Activated CD8-positive, alpha-beta memory T cell treated with anti-CD3 and anti-CD28 coated beads for 1 hour (primary cell): ENCODE measurements at places on chromosomes 4 and X.

DNA sequence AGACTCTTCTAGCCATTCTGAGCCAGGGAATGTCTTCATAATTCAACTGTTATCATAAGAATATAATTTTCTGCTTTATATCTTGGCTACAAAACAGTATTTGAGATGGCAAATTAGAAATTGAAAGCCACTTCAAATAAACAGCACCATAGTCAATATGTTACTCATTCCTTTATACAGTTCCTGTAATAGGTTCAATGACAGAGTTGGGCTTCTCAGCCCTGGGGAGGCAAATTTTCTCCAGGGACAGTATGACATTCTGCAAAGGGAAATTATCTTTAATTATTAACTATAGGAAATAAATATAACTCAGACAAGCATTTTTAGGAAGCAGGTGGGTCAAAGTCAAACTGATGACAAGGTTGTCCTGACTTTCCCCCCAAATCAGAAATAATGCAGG is 71.9 kb upstream of the RPS6KA6 start:
- DNase-seq = no peak

DNA sequence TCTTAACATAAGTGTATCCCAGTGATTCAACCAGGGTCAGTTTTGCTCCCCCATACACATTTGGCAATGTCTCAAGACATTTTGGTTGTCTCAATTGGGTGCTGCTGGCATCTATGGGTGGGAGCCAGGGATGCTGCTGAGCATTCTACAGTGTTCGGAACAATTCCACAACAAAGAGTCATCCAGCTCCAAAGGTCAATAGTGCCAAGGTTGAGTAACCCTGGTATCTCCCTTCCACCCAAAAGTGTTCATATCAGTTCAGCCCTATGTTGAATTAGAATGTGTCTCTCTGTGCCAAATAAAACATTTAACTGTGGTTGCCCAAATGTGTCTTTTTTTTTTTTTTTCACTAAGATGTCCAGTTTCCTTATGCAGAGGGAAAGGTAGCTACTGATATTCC is 129.4 kb upstream of the RAI2 start:
- DNase-seq = no peak

DNA sequence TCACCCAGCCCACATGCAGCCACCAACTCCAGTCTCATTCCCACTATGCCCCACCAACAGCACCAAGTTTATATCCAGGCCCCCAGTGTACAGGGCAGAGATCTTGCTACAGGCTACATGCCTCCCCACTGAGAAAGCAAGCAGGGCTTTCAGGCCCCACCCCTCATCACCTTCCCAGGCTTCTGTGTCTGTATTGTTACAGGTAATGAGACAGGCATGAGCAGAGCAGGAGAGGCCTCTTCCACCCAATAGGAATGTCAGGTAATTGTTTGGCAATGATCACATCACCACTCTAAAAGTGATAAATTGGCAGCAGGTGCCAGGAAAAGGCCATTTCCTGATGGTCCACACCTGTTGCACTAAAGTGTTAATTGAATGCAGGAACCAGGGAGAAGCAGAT is 102.5 kb downstream of the ZNF518B start:
- no peak for DNase-seq

DNA sequence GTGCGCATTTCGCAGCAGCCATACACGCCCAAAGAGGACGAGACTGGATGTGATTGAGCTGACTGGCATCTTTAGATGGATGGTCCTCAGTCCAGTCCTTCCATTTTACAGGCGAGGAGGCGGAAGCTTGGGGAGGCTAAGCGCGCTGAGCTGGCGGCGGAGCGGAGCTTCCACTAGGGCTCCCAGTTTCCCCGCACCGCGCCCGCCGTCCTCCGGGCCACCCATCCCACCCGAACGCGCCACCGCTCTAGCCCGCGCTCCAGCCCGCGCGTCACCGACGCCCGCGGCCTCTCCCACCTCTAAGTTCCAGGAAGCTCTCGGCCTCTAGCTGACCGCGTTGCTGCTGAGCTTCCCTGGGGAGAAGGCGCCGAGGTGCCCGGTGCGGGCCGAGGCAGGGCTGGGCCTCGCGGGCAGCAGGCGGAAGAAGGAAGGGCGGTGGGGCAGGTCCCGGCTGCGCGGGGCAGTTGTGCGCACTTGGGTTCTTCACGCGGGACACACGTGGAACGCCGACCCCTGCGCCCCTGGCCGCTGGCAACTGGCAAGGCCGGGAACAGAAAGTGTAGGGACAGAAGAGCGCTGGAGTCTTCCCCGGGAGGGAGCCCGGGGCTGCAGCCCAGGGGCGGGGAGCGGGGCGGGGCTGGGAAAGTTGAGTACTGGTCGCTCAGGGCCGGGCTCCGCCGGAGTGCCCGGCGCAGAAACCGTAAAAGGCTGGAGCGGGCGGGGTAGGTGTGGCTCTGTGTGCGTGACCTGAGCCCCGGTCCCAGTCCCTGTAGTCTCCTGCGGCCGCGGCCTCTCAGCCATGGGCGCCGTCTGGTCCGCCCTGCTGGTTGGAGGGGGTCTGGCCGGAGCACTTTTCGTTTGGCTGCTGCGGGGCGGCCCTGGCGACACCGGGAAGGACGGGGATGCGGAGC is at the start of gene STBD1:
Gene STBD1, plus strand, starts transcription at position 763 of the 911 bp plus-strand sequence. Its CDS starts 37 bp downstream, at position 800.
- no peak for DNase-seq

DNA sequence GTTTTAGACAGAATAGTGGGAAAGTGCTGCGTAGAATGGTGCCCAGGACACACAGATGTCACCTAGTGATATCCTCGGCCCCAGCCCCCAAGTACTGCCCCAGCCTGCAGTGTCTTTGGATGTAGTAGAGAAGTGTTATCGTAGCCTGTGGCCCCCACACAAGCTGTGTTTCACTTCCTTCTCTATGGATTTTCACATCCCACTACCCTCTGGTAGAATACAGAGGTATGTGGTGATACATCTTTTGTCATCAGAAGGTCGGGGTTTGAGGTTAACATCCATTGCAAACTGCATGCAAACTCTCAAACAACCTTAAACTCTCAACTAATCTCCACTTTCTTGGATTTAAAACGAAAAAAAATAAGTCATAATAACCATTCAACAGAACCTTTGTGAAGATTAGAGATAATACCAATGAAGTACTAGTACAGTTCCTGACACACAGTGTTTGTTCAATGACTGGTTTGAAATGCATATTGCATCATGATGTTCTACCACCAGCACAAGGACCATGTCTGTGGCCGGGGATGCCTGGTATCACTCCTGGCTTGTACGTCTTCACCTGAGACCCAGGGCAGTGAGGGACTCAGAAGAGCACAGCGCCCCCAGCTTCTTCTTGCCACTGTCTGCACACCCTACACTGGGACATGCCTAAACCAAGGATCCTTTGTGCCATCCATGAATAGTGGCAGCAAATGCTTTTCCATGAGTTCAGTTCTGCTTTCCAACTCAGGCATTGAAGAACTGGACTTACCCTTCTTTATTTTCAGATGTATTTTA is 267.3 kb downstream of the DCTD start:
- DNase-seq = no peak

- DNase-seq = no peak
Measured at GRCh38 chr4:161133586-161134276, 1030.1 kb downstream of the FSTL5 start.

DNA sequence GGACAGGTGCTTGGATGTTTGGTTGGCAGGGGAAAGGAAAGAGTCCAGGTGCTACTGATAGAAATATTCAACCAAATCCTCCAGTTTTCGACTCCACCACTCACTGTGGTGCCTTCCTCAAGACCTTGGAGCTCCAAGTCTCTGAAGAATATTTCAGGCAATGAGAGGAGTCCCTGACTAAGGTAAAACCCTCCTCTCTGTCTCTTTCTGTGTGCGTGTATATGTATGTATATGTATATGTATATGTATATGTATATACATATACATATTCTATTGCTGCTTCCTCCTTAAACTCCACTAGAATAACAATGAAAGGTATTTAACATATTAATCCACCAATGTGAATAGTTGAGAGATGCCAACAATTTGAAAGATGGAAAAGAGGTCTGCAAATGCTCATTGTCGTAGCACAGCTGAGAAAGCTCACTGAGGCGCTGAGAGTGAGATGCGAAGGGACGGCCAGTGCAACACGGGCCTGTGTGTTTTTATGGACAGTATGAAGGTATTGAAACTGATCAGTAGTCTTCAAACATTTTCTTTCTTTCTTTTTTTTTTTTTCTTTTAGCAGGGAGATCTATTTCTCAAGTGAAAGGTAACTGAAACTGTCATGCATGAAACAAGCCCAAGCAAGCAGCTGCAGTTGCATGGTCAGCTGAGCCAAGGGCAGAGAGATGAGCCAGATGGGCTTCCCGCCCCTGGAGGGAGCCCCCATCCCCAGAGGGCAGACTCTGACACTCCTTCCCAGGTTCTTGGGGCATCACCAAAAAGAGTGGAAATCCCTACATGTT is 41.1 kb upstream of the HS3ST1 start:
- no peak for DNase-seq

DNA sequence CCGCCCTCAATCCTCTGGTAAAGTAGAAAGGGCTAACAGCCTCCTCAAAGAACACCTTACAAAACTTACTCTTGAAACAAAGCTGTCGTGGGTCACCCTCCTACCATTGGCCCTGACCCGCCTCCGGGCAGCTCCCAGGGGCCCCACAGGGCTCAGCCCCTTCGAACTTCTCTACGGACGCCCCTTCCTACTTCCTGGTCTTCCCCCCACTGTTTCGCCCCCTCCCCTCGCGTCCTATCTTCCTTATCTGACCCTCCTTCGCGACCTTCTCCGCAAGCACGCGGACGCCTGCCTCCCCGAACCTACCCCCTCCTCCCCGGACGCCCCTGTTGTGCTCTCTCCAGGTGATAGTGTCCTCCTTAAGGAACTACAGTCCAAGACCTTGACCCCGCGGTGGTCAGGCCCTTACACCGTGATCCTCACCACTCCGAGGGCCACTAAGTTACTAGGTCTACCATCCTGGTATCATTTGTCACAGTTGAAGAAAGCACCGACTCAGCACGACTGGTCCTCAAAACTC is 963.1 kb downstream of the RPA4 start:
- DNase-seq = no peak

GRCh38 chr4:181820553-181820952 is 422.6 kb upstream of the TENM3 start:
- DNase-seq = no peak

DNA sequence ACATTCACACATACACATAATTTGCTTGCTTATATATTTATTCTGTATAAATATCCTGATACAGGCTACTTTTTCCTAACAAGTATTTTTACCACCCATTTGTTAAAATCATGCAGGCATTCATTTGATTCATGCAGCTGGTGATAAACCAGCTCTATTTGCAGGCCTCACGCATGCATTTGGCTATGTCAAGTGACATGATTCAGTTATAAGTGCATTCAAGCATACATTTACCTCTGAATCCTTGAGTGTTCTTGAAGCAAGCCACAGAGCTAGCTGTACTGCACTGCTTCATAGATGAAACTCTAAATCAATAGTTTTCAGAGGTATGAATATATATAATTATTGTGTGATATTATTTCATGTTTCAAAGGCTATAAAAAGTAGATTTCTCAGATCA is 544.0 kb upstream of the AGA start:
- DNase-seq = no peak

GRCh38 chr4:120158841-120159463 is 92.3 kb upstream of the MAD2L1 start:
- DNase-seq = no peak

GRCh38 chr4:20589436-20589835 is 110.8 kb upstream of the PACRGL start:
- DNase-seq = no peak

DNA sequence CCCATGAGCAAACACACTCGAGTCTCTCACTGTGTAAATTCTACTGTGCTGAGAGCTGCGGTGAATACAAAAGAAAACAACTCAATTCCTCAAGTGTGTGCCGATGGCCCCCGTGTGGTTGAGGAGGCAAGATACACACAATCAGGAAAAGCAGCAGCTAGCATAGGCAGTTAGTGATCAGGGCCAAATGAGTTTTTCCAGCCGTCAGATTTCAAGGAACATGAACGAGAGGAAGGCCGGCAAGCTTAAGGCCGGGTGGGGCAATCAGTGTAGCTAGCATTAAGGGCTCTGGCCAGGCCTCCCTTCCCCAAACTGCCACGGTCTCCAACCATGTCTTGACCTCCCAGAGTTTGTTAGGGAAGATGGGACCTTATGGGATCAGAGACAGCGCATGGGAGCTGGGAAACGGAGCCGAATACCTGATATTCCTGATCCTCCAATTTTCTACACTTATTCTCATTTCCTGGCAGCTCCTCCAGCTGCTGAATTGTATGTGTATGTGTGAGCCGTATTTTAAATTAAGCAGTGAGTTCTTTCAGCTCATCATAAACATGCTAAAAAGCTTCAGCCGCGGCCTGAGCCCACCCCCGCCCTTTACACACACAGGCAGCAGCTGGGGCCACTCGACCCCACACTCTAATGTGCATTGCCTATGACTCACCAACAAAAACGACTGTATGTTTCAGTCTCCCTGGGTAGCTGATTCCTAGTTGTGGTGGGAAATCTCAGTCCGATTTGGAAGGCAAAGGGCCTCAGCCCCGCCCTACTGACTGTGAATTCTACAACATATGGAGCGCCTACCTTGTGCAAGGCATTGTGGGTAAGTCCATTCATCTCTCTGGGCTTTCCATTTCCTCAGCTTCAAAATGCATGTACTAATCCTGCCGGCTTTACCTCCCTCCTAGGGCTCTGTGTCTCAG is 59.9 kb downstream of the RTL9 start:
- no peak for DNase-seq

- DNase-seq = no peak
Measured at GRCh38 chr4:37816006-37816405, 10.5 kb upstream of the PGM2 start.

GRCh38 chr4:56209767-56210166 is 177.5 kb downstream of the AASDH start:
- no peak for DNase-seq

DNA sequence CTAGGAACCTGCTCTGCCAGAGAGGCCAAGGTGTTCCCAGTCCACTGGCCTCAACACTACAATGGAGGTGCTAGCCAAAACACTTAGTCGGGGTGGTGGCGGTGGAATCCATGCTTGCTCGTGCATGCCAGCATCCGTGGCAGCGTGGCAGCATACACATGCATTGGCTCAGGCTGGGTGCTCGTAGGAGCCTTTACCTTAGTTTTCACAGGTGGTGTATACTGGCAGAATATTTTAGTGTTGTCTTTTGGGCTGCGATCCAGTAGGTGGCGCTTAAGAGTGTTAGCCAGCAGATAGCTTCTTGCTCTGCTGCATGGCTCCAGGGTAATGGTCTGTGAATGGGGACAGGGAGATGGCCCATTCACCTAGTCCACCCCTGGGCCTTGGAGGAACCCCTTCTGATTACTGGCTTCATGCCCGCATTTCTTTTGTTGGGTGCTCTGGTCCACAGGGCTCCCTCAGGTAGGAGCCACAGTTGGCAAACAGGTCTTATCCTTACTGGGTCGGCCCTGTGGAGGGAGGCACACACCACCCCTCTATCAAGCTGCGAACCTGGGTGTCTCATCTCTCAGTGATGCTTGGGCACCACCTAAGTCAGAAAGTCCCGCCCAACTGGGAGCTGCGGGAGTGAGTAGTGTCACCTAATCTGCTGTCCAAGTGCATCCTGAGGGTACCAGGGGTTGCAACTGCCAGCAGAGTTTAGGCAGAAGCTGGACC is 40.0 kb downstream of the RIPPLY1 start:
- no peak for DNase-seq

GRCh38 chr4:76214177-76214675 is 602 bp upstream of the SCARB2 start:
- DNase-seq = no peak
